Gastrocnemius medialis (tissue), 4 donors: ENCODE measurements at places on chromosomes 2 and 18. TPM values are rescaled to one million over a fixed set of nuclear protein-coding genes. Genes with fewer than 3 reads are reported as not detected.

The FAM110C gene
- total RNA-seq: not detected

The TMEM198 gene
- 6.7 TPM for total RNA-seq

The TNS1 gene
- total RNA-seq: 465 TPM

The ARHGAP28 gene
- total RNA-seq: 17.9 TPM

The LAMA1 gene
- total RNA-seq: 0.05 TPM

The PPP4R3B gene
- total RNA-seq: 22.2 TPM

The ABCG8 gene
- total RNA-seq: 0.07 TPM

The GALNT13 gene
- not detected for total RNA-seq

The SEPTIN10 gene
- total RNA-seq: 39.4 TPM

The LDLRAD4 gene
- total RNA-seq: 6.3 TPM

The DSG1 gene
- not detected for total RNA-seq

The SALL3 gene
- total RNA-seq: not detected

The IL36B gene
- total RNA-seq: not detected

The KRTCAP3 gene
- total RNA-seq: not detected

The LYPD6B gene
- total RNA-seq: not detected

The NEB gene
- 6,824 TPM for total RNA-seq

The PLEKHA3 gene
- total RNA-seq: 7.1 TPM

The RNU2-63P gene
- total RNA-seq: not detected

The ANKRD44 gene
- 3.0 TPM for total RNA-seq

The PUM2 gene
- total RNA-seq: 36.4 TPM

The CKAP2L gene
- 0.16 TPM for total RNA-seq

The GULP1 gene
- 16.4 TPM for total RNA-seq

The COL3A1 gene
- total RNA-seq: 13.8 TPM

The LHCGR gene
- total RNA-seq: not detected

The ARHGEF33 gene
- total RNA-seq: 4.5 TPM

The SLC9A2 gene
- 7.4 TPM for total RNA-seq

The NR4A2 gene
- 1.7 TPM for total RNA-seq

The ZNF396 gene
- 0.92 TPM for total RNA-seq

The IGFBP5 gene
- 550 TPM for total RNA-seq

The GRHL1 gene
- 1.0 TPM for total RNA-seq

The RAD51AP2 gene
- total RNA-seq: not detected

The MBD2 gene
- 21.7 TPM for total RNA-seq

The HMSD gene
- total RNA-seq: not detected

The NEU2 gene
- total RNA-seq: not detected

The RGPD3 gene
- 0.15 TPM for total RNA-seq

The STEAP3 gene
- 10.3 TPM for total RNA-seq

The SULT1C4 gene
- total RNA-seq: 1.6 TPM

The GMPPA gene
- total RNA-seq: 25.6 TPM

The CDCA7 gene
- total RNA-seq: not detected

The ZNF521 gene
- 15.6 TPM for total RNA-seq

The INPP4A gene
- total RNA-seq: 18.2 TPM

The EFEMP1 gene
- 23.9 TPM for total RNA-seq

The CNOT9 gene
- 10.4 TPM for total RNA-seq

The DSG4 gene
- not detected for total RNA-seq

The SERPINB4 gene
- total RNA-seq: not detected

The CIB4 gene
- total RNA-seq: not detected

The ITPRIPL1 gene
- total RNA-seq: not detected

The OTOS gene
- total RNA-seq: not detected

The HSBP1L1 gene
- 0.94 TPM for total RNA-seq

The ERMN gene
- not detected for total RNA-seq

The CNTNAP5 gene
- not detected for total RNA-seq

The NT5DC4 gene
- not detected for total RNA-seq

The DHRS9 gene
- not detected for total RNA-seq

The TWIST2 gene
- 2.2 TPM for total RNA-seq

The PLEK gene
- 1.7 TPM for total RNA-seq
